ENCODE measurements at places on chromosomes 4 and X.

DNA sequence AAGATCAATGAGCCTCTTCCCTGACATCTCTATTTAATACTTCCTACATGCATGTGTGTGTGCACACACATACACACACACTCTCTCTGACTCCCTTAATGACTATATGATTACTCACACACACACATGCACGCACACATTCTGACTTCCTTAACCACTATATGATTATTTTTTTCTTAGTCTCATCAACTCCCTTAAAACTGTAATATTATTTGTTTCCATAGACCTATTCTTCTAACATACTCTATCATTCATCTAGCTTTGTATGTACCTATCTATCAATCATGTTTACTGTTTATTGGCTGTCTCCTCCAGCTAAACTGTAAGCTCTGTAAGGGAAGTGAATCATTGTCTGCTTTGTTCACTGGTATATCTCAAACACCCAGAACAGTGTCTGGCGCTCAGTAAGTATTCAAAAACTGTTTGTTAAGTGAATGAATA, 236.6 kb downstream of the RASL11B start:
- no peak for ATAC-seq

GRCh38 chr4:134078230-134078914, 123.2 kb downstream of the PABPC4L start:
- no peak for ATAC-seq

DNA sequence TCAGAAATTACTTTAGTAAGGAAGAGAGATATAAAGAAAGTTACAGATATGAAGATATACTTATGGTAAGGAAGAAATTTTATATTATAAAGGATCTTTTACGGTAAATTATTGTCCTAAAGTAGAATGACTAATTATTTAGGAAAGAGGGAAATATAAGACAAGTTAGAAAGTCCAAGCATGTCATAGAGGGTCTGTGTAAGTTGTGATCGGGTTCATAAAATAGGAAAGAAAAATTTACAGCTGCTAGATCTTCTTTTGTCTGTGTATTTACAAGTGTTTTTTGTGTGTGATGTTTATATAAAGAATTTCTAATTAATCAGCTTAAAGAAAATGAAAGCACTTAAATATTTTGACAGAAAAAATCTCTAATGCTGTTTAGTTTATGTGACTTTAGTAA, 1054.9 kb upstream of the DIAPH2 start:
- ATAC-seq, result no peak

GRCh38 chr4:25253071-25253445, 19.2 kb downstream of the PI4K2B start:
- no peak for ATAC-seq

DNA sequence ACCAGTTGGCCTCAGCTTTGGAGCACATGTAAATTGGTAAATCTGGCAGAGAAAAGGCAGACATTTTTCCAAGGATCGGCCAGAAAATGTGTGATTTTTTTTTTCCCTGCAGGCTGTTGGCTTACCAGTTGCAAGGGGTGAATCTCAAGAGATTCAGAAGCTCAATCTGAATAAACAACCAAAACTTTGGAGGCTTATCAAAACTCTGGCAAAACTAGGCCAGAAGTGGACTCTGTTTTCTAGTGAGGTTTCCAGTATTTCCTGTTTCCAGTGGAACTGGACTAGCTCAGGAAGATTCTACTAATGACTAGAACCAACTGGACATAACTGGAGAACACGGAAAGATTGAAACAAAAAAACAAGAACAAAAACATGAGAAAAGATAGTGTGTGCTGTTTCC, 191.3 kb downstream of the SMIM20 start:
- no peak for ATAC-seq

DNA sequence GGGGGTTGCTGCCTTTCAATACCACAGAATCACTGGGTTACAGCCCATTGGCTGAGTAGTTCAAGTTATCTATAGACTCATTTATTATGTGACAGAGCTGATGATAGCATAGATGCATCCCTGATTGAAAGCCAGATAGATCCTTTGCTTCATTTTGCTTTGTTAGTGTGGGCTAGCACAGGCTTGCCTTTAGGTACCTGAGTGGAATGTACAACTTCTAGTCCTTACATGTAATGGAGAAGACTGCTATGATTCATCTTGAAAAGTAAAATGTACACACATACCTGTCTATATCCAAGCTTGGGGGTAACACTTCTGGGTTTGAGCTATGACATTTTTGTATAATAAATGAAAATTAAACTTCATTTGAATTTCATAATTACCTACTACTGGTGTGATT, 226.0 kb upstream of the FTHL17 start:
- no peak for ATAC-seq

Measured in stimulated activated memory B cell treated with anti-CD40 and anti-IgM and Interleukin-4, amounts not matched to agents 10 μg/mL and 1 μg/mL and 100 μg/mL, for 72 hours (primary cell).